RWPE1 (cell line): ENCODE measurements at places on chromosomes 3 and 15.

DNA sequence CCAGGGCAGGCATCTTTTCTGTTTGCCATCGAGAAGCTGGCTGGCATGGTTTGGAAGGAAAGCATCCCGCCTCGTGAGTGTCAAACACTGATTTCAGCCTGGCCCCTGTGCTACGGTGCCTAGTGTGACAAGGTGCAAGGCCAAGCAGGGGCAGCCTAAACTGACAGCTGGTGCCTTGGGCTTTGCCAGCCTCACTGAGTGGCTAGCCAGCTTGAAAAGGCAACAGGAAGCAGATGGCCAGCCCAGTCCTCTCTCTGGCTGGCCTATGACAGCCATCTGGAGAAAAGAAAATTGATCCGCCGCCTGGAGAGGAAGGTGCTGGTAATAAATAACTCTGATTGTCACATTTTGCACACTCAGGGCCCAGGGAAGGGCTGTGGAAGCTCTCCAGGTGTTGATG, 52.2 kb downstream of the C3orf85 start:
- DNase-seq, result no peak

DNA sequence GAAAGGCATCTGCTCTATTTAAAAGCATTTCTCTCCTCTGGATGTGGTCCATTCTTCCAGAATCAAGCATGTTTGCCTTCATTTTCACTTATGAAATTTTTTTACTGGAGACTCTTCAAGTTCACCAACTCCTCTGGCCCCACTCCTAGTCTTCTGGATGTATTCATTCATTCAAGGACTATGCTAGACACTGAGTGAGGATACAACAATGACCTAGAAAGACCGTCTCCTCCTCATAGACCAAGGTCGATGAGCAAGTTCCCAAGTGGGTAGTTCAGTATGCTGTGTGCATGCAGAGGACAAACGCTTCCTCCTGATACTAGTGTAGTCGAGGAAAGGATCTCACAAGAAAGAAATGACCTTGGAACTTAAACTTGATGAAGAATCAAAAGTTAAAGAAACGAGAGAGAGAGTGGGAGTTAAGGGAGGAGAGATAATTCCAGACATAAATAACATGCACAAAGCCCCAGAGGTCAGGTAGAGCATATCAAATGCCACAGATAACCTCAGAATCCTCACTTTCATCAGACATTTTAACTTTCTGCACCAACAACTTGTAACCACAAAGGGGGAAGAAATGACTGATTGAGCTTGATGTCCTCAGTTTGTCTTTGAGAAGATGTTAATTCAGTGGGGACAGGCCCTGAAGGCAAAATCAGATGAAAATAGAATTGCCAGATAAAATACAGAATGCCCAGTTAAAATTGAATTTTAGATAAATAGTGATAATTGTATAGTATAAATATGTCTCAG, 149.4 kb downstream of the IMPG2 start:
- no peak for DNase-seq

DNA sequence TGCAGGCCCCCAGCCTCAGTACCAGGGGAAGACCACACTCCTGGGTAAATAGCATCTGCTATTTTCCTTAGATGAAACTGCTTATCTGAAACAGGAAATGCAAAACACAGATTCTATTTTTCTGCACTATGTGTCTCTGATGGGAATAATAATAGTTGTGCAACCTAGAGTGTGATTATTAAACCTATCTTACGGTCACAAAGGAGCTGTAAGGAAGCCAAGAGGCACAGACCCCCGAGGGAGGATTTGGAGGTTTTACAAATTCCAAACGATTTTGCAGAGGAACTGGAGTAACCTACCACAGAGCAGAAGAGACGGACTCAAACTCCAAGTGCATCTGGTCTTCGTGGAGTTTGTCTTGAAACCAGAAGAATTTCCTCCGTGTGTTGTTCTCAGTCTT, 14.1 kb upstream of the APOD start:
- DNase-seq, result no peak

GRCh38 chr3:94184781-94185180, 121.9 kb downstream of the NSUN3 start:
- peak; percentile 41 for DNase-seq

DNA sequence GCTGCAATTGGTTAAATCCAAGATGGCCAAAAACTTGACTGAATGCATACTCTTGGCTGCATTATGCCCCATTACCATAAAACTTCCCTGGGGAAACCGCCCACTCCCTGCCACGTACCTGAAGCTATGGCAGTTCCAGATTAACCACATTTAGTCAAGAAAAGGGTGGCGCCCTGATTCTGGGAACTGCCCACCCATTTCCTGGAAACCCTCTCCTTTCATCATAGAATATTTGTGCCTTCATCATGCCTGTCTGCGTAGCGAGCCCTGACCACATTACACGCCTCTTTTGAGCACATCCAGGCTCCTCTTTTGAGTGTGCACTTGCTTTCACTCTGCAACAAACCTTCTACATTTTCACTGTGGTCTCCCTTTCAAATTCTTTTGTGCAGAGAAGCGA, 5.2 kb downstream of the LINS1 start:
- DNase-seq, result peak; percentile 49

DNA sequence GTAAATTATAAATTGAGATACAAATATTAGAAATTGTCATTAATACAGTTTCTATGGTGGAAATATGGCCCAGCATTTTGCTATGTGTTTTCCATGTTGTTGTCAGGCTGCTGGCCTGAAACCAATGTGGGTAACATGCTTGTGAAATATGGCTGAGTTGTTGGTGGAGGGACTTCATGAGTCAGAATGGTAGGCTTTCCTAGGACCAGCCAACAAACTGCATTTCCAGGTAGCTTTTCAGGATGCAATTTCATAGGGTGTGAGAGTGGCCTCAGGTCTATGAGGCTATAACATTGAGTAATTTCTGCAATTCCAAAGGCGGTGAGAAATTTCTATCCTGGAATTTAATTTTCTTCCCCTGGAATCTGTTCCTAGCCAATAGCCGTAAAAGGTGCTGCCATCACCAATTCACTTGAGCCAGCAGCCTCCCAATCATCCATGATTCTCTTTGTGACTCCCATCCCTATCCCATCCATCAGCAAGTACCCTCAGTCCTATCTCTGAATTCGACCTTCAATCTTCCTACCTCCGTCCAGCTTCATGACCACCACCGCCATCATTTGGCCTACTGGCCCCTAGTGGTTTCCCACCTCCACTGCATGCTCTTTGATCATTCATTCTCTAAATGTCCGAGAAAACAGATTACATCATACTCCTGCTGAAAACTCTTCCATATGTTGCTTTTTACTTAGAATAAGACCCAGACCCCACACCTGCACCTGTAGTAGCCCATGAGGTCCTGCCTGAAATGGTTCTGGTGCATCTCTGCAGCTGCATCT, 276.6 kb upstream of the CFAP20DC start:
- DNase-seq, result no peak

- no peak for DNase-seq
Measured at GRCh38 chr3:175477651-175478224, 618.6 kb downstream of the NAALADL2 start.

DNA sequence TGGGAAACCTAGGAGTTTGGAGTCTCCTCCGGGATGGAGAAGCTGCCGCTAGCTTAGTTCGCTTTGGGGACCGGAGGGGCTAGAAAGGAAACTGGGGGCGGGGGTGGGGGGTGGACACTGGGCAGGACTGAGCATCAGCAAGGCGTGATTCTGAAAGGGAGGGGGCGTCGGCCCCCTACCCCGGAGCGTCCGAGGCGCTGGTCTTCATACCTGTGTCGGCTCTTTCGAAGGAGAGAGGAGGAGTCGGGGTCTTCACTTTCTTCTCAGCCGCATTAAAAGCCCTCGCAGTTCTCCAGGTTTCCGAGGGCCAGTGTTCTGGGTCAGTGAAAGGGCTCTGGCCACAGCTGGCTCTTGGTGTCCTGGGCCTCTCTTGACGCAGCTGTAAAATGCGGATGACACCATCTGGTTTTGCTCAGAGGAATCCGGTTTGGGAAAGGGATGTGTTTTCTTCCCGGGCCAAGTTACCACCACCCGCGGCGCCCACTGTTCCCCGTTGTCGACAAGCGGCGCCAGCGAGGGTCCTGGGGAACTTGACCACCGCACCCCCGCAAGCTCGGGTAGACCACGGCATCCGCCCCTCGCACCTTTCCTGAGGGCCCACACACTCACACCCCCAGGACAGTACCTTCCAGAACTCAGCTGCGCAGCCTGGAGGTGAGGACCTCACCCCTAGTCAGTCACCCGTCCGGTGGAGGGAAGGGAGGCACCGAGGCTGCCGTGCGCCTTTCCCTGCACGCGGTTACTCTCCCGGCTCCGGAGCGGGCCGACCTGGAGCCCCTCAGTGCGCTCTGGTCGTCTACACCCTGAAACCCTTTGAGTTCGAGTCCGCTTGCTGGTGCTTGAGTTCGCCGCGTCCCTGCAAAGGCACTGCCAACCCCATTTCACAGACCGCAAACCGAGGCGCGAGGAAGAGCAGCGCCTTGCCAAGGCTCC, 660 bp downstream of the CCK start:
- DNase-seq, result no peak

DNA sequence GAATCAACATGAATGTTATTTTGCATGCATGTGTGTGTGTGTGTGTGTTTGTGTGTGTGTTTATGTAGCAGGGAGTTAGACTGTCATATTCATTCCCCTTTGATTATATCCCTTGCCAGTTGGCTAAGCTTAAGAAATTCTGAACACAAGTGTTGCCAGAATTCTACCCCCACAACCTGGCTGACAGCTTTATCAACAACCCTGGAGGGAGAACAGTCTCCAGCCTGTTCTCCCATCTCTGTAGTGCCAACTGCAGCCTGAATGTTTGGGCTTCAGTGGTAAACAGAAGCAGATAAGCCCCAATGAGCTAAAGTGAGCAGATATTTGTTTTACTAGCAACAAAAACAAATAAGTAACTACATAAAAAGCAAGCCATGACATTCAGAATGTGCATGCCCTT, 162.6 kb upstream of the ABI3BP start:
- DNase-seq, result no peak

- no peak for DNase-seq
Measured at GRCh38 chr15:73750951-73751350, 2.2 kb downstream of the INSYN1 start.

DNA sequence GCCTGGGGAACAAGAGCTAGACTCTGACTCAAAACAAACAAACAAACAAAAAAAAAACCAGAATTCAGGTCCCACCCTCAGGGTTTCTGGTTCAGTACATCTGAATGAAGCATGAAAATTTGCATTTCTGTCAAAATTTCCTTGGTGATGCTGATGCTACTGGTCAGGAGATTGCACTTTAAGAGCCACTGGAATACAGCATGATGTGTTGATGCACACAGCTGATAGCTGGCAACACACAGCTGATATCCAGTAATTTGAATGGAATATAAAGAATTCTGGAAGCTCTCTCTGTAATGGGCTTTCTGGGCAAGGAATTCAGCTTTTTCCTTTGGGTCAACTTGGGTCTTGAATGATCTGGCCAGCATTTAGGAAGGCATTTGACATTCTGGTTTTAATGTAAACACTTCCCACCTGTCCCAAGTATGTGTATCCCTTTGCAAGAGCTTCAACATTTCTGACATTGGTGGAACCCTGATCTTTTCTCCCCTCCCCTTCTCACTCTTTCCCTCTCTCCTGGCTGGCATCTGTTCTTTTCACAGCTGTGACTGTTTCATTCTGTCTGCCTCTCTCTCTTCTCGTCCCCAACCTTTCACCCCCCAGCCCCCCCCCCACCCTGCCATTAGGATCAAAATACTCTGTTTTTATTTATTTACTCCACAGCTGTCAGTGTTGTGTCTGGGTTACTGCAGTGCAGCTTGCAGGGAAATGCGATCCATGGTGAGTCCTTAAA, 189.5 kb downstream of the TPRG1 start:
- DNase-seq, result no peak

GRCh38 chr3:186220365-186220764, 111.5 kb upstream of the ETV5 start:
- DNase-seq, result peak; percentile 26

DNA sequence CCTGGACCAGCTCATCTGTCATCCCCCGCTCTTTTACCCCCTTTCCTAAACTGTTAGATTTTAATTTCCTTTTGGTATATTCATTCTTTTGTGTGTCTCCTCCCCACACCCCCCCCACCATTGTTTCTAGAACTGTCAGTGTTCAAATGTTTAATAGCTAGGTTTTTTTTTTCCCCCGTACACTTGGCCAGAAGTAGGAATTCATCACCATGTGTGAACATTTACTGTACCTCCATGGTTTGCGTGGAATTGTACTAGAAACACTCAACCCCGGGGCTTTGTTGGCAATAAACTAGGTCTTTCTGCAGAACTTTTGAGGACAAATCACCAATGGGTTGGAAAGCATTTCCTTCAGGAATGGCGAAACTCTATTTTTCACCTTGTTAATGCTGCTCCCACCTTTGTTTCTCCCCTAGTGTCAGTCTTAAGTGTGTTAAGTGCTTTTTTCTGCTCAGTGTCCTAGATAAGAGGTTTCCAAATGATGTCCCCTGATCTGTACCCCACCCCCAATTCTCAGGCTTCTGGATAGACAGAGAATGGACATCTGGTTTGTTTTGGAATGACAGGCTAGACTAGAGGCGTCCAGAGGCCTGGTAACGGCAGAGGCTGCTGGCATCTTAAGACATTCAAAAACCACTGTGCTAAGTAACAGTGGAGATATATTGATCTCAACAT, 76.8 kb downstream of the SMAD3 start:
- DNase-seq, result no peak

- no peak for DNase-seq
Measured at GRCh38 chr3:45922039-45922326, 21.3 kb upstream of the CXCR6 start.

DNA sequence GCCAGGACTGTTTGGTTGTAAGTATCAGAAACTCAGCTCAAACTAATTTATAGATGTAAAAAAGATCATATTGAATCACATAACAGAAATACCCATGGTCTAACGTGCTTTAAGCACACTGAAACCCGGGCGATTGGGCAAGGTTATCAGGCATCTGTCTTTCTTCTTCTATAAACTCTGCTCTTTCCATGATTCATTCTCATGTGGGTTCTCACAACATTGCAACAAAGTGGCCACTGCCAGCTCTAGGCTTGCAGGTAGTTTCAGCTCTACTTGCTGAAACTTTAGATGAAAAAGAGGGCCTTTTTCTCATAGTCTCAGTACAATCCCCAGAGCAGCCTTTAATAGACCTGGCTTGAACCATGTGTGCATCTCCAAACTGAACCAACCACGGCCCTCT, 456.1 kb downstream of the MFSD1 start:
- no peak for DNase-seq

- DNase-seq, result no peak
Measured at GRCh38 chr3:57512166-57512565, 32.0 kb downstream of the DNAH12 start.

DNA sequence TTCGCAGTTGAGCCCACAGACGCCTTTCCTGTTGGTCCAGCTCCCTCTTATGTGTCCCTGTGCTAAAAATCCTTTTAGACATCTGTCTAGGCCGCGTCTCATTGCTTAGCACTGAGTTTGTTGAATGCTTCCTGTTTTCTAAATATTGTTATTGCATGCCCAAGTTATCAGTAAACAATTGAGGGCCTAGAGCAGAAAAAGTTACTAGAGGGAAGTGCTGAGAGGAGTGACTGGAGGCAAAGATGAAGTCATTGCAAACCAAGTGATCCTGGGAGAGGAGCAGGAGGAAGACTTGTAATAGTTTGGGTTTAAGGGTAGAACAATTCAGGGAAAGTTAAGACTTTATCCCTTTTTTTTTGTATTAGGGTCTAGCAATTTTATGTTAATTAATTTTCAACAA, 88.1 kb downstream of the DCUN1D1 start:
- no peak for DNase-seq
